Aorta (tissue), 5 donors: ENCODE measurements at places on chromosomes 3 and 15. TPM values are rescaled to one million over a fixed set of nuclear protein-coding genes. Genes with fewer than 3 reads are reported as not detected.

- no peak for DNase-seq
Measured at GRCh38 chr3:138781012-138781470, 53.7 kb downstream of the PIK3CB start.

- no peak for DNase-seq
Measured at GRCh38 chr3:169272532-169272931, 391.0 kb downstream of the MECOM start.

GRCh38 chr15:37245358-37245757 is 145.0 kb upstream of the MEIS2 start:
- no peak for DNase-seq

GRCh38 chr15:47514200-47514652 is 203.1 kb upstream of the SEMA6D start:
- no peak for DNase-seq

DNA sequence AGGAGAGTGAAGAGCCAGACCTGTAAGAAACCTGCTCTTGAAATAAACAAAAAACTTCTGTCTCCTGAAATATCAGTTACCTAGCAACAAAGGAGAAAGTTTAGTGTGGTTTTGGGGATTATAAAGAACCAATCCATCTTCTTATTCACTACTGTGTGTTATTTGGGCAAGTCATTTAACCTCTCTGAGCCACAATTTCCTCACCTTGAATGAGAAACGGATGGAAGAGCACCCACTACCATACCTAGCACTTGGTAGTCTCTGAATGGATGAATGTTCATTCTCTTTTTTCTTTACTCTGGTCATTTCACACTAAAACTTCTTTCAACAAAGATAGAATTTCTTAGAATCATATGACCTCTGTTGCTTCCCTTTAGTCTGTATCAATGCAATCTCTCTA is 45.2 kb downstream of the PTPN9 start:
- no peak for DNase-seq

DNA sequence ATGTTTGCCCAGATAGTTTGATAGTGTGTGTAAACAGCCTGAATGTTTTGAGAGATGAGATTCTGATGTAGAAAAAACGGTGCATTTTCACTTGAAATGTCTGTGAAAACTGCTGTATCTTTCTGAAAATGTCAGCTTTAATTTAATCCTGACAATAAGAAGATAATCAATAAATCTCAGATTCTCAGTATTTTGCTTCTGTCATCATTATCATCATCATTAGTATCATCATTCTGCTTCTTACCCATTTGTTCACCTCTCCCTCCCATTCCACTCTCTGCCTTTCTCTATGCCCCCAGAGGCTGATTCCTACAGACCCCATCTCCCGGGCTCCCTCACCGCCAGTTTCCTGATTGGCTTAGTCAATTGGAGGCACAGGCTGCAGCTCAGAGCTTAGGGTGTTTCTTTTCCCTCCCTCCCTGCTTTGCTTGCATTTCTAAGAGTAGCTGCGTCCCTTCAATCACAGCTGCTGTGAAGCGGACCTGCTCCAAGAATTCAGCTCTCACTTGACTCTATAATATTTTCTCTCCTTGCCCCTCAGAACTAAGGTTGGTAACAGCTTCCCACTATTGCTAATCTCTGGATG is 8.2 kb upstream of the SNTN start:
- DNase-seq = no peak

GRCh38 chr3:73697020-73697419 is 72.3 kb upstream of the PDZRN3 start:
- no peak for DNase-seq

GRCh38 chr3:148739720-148740119 is 42.0 kb downstream of the AGTR1 start:
- no peak for DNase-seq

GRCh38 chr15:100278596-100279380 is 63.0 kb downstream of the ADAMTS17 start:
- DNase-seq = no peak

The DNAH12 gene
- polyA plus RNA-seq = not detected

The SNX33 gene
- 6.3 TPM for polyA plus RNA-seq

The ALAS1 gene
- 14.4 TPM for polyA plus RNA-seq

The GOLGA8H gene
- polyA plus RNA-seq = 2.9 TPM

The BLM gene
- polyA plus RNA-seq = 1.5 TPM

The ACKR4 gene
- 24.3 TPM for polyA plus RNA-seq
